ENCODE measurements at places on chromosomes 2 and 18.
A peak's percentile ranks its signal among the peaks of the same experiment; 100 is the strongest.

DNA sequence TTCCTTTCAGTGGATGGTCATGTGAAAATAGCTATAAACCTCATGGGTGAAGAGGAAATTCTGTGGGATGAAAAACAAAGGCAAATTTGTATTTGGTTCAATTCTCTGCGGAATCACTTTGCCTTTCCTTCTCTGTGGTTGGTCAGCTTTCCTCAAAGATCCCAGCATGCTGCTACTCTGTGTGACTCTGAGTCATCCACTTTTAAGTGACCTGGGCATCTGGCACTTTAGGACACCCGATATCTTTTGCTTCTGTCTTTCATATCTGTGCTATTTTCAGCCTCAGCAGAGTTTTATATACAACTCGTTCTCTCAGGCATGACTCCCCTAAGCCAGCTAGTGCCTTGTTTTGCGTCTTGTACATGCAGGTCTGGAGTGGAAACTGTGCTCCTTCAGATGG lies 217.0 kb upstream of the PIEZO2 start:
- peak; percentile 99 for DNase-seq

GRCh38 chr2:65017335-65017734 lies 28.1 kb downstream of the SLC1A4 start:
- no peak for DNase-seq

GRCh38 chr2:32623311-32623706 lies 4.5 kb upstream of the TTC27 start:
- no peak for DNase-seq

DNA sequence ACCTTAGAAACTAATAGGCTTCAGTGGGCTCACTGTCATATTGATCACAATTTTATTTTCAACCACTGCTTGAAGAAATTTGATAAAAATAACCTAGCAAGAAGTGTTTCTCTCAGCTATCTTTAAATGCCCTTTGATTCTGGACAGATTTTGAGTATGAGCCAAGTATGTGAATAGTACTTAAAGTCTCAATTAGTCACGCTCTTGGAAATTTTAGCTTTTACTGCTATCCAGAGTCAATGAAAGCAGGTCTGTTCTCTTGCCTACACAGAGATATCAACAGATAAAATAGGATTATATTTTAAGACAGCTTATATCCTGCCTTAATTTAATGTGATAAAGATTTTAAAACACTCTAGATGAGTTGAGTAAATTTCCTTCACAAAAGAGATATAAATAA lies 337.3 kb downstream of the CBLN2 start:
- no peak for DNase-seq

DNA sequence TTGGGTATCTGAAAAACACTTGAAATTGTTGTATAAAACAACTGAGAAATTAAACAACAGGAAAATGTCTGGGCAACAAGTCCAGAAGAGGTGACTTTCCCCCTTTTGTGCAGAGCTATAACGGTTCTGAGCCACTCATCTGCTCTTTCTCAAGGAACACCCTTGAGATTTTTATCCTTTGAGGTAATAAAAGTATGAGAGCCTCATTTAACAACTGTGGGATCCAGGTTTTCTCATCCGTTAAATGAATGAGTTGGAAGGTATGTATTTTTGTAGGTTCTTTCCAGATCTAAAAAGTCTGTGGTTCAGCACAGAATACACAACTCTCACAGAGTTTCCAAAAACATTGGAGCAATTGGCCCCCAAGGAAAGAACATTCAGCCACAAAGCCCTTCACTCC lies 93.0 kb downstream of the ANKRD44 start:
- DNase-seq, result no peak

GRCh38 chr2:222701721-222702131 lies 30.3 kb downstream of the MOGAT1 start:
- no peak for DNase-seq

- no peak for DNase-seq
Observed at GRCh38 chr2:127205218-127206125, 14.6 kb downstream of the CYP27C1 start.

- DNase-seq, result no peak
Observed at GRCh38 chr18:66646609-66647008, 42.7 kb upstream of the CDH19 start.

DNA sequence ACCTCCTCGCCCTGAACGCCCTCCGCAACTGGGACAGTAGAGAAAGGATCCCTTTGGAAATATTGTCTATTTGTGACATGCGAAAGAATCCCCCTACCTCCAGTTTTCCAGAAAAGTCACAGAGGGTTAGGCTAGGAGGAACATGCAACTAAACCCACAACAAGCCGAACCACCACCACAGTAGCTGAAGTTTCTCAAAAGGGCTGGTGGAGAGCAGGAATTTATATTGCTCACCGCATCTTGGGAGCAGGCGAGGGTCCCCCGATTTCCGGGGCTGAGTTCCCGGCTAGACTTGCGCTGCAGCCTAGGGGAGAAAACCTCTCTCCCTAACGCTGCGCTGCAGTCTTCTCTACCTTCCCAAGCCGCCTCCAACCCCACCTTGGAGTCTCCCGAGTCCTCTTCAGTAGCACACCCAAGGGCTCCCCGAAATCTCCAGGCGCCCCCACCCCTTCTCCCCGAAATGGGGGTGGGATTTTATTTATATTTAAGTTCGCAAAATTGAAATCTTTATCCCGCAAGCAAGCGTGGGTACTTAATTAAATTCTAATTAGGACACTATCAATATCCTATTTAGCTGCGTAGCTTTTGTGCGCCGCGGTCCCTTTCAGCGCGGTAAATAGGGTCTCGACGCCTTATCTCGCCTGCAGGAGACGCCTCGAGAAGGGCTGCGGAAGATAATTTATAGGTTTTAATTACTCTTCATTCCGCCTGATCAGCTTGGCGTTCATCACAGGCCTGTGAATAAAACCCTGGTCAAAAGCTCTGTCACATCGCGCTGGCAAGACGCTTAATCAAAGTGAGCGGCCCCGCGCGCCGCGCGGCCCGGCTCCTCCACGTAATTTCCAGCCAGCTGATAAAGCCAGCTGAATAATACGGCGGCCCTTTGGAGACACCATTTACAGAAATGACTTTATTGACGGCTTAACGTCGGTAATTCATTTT lies 2.0 kb upstream of the EN1 start:
- DNase-seq, result no peak

- DNase-seq, result no peak
Observed at GRCh38 chr2:44952143-44952805, 10.8 kb downstream of the SIX3 start.

GRCh38 chr2:231191896-231192872 lies 6.2 kb upstream of the ARMC9 start:
- peak; percentile 88 for DNase-seq

GRCh38 chr2:101160454-101160853 lies 9.3 kb upstream of the TBC1D8 start:
- DNase-seq, result peak; percentile 59

- no peak for DNase-seq
Observed at GRCh38 chr2:1891971-1892486, 147.7 kb upstream of the PXDN start.

- DNase-seq, result peak; percentile 9
Observed at GRCh38 chr18:50797142-50797541, 22.7 kb downstream of the MRO start.

DNA sequence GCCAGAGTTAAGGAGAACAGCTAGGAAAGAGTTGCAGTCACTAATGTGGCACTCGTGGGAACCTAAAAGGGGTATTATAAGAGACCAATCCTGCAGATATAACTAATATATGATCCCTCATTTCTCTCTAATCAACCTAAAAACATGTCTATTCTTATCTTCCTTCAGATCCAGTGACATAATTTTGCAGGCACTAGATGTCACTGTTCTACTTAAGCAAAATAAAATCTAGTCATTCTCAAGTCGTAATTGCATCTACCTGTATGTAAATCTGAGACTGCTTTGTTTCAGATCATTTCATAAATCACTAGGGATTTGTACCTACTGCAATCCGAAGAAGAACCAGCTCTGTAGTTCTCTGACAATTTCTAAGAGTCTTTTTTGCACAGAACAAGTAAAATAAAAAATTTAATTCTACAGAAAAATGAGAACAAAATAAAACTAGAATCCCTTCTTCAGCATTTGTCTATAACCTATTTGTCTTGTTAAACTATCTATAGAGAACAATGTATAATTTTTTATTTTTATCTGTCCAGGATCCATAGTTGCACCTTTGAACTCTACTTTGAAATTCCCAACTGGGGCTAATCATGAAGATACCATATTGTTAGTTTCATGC lies 56.5 kb upstream of the ERBB4 start:
- peak; percentile 32 for DNase-seq

DNA sequence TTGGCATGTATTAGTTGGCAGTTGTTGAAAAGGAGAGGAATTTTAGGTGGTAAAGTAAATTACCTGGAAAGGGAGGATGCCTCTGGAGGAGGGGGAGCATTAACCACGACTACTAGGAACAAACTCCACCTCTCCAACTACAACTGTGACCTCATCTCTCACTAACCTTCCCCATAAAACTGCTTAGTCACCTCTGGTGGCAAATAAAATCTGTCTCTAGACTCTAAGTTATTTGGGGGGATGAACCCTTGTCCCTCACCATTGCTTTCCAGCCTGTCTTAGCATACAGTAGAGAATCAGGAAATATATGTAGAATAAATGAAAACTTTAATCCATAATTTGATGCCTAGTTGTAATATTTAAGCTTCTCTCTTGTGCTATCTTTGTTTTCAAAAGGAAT lies 27.6 kb upstream of the MYO1B start:
- peak; percentile 58 for DNase-seq

GRCh38 chr18:52130624-52131301 lies 209.2 kb upstream of the DCC start:
- no peak for DNase-seq

GRCh38 chr2:64189167-64189566 lies 44.9 kb upstream of the PELI1 start:
- no peak for DNase-seq

- no peak for DNase-seq
Observed at GRCh38 chr18:67134911-67135310, 381.6 kb downstream of the DSEL start.

DNA sequence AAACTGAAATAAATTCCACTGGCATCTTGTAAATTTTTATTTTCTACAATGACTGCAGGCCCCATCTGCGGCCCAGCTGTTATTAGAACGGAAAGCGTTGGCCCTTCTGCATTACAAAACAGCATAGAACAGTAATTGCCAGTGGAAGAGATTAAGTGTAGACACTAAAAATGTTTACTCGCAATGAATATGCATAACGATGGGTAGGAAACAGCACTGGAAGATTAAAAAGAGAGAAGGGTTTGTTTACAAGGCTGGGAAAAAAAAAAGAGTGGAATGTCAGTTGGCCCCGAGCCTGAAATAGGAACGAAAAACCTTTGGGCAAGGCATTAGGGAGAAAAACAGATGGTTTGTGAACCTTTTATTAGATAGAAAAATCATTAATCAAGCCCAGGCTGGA lies 275.9 kb upstream of the TCF4 start:
- DNase-seq, result peak; percentile 62

DNA sequence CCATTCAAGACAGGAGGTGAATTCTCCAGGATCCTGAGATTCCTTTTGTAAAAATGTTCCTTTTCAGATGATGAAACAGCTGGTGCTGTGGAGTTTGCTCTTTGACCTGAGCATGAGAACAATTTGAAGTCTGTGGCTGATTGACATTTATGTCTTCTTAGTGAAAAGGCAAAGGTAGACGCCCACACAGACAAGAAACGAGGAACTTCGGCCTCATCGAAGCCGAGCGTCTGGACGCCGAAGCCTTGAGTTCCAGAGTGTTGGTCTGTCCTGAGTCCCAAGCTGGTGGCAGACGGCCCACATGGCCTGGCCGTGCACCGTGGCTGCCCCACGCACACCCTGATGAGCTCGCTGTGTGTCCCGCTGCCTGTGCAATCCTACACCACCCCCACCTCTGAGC lies 20.7 kb upstream of the SNTG2 start:
- no peak for DNase-seq

- no peak for DNase-seq
Observed at GRCh38 chr18:63575681-63576080, 11.5 kb upstream of the SERPINB13 start.

DNA sequence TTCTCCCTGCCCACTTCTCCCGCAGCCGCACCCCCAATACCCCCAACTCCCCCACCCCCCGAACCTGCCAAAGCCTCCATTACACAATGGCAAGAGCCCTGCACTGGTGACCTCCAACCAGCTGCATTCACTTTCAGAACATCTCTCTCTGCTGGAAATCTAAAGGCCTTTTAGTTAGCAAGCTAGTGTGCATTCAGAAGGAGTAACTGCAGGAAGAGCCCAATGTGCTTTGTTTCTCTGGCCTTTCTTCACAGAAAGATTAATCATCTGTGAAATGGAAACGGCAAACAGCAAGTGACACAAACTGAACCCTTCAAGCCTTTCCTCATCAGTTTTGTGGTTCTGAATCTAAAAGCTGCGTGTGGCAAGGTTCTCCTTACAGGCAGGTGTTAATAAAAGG lies 124.2 kb downstream of the OLA1 start:
- DNase-seq, result no peak

DNA sequence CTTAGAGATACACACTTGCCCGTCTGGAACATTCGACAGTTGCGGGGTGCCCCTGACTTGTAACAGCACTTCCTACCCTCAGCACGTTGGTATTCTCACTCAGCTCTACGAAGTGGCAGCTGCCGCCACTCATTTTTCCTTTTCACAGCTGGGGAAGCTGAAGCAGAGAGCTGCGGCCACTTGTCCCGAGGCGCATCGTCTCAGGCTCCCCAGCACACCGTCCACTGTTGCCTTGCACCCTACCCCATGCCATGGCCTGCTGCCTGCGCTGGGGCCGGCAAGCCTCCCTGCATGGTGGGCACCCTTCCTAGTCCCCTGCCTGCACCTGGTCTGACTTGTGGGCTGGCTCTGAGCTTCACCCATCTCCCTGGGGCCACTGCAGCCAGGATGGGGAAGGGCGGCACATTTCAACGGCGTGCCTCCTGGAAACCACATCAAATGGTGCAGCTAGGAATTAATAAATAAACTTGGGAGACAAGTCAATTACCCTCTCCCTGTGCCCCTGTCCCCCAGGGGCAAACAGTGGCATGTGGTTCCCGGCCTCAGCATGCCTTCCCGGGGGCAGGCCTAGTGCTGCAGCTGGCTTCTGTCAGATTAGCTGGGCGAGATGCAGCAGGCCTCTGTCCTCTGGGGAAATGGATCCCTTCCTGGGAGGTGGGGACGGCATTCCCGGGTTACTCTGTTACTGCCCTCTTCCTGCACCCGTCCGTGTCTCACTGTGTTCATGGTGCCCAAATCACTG lies 64.7 kb upstream of the HAAO start:
- peak; percentile 32 for DNase-seq

GRCh38 chr18:63236406-63236805 lies 83.2 kb downstream of the BCL2 start:
- DNase-seq, result no peak
